ENCODE measurements at places on chromosomes 13 and 19.

DNA sequence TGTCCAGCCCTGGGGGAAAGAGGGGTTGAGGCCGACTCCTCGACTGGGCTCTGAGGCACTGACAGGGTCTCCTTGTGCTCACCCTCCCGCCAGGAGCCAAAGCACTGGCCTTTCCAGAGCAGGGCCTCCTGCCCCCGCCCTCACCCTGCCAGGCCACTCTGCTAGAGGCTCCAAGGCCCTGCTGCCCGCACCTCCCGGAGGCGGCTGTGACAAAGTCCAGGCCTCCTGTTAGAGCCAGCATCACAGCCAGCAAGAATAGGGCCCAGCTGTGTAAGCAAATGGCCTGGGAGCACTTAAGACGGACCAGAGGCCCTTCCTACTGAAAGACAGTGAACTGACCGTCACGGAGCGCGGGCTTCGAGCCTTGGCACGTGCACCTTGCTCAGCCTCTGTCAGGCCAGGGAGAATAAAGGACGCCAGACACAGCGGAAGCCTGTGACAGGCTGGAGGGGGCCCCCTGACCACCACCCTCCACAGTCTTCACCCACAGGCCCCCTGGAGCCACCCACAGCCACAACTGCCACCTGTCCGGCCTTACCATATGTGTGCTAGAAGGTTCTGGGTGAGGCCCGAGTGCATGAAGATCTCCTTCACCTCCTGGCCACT is 50.9 kb downstream of the EPS15L1 start:
- DNase-seq, result no peak

DNA sequence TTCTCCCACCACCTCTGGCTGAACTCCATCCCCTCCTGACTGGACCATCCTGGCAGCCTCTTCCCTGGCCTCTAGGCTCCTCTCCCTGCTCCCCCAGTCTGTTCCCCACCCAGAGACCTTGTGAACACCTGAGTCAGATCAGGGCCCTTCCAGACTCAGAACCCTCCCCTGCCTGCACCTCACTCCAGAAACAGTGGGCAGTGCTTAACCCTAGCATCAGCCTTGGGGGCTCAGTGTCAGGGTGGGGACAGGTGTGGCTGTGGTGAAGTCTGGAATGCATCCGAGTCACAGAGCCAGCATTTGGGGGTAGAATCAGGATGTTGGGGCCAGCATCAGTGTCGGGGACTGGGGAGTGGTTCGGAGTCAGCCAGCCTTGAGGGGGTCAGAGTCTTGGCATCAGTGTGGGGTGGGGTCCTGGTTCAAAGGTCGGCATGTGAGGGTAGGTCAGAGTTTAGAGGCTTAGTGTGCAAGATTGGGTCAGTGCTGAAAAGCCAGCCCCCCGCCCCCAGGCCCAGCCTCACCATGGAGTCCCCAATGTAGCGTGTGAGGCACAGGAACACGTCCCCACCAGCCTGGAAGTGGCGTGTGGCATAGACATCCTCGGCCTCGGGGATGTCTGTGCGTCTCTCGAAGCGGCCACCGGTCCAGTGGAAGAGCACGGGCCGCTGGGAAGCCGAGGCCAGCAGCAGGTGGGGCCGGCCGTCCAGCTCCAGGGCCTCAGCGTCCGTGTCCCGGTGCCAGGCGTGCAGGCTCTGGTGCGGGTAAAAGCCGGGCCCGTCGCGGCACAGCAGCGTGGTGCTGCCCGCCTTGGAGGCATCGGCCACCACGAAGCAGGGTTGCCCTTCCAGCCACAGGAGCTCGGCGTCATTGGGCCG is 8.9 kb downstream of the LGI4 start:
- no peak for DNase-seq

GRCh38 chr19:30634131-30634830 is 262.1 kb downstream of the ZNF536 start:
- DNase-seq, result no peak

- DNase-seq, result no peak
Measured at GRCh38 chr19:12450844-12451243, 10.0 kb upstream of the ZNF443 start.

GRCh38 chr13:47033216-47033615 is 136.4 kb upstream of the HTR2A start:
- no peak for DNase-seq

GRCh38 chr13:43356567-43356966 is 333.2 kb downstream of the DNAJC15 start:
- DNase-seq, result no peak

GRCh38 chr13:76759877-76760276 is 126.3 kb downstream of the KCTD12 start:
- no peak for DNase-seq

GRCh38 chr13:33910255-33910654 is 92.3 kb downstream of the RFC3 start:
- no peak for DNase-seq

- DNase-seq, result no peak
Measured at GRCh38 chr19:3645726-3646125, 19.1 kb upstream of the CACTIN start.

GRCh38 chr13:73720216-73720840 is 413.9 kb downstream of the KLF12 start:
- no peak for DNase-seq

- no peak for DNase-seq
Measured at GRCh38 chr13:108437496-108437895, 168.0 kb downstream of the TNFSF13B start.

DNA sequence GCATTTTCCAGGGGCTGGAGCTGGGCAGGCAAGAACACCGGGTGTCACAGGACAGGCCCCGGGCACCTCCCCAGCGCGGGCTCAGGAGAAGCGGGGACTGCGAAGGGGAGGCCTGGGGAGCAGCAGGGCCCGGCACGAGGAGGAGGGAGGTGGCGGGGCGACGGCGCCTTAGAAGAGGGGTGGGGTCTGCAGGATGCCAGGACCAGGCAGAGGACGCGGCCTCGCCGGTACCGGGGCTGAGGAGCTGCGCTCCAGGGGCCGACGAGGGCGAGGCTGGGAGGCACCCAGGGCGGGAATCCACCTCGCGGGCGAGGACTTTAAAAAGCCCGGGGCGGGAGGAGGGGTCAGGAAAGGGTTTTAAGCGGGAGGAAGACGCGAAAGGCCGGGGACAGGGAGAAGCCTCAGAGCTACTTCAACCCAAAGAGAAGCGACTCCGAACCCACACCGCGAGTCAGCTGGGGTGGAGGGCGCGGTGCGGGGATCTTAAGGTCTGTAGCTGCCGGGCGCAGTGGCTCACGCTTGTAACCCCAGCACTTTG is 665 bp downstream of the ZNF347 start:
- peak; percentile 9 for DNase-seq

DNA sequence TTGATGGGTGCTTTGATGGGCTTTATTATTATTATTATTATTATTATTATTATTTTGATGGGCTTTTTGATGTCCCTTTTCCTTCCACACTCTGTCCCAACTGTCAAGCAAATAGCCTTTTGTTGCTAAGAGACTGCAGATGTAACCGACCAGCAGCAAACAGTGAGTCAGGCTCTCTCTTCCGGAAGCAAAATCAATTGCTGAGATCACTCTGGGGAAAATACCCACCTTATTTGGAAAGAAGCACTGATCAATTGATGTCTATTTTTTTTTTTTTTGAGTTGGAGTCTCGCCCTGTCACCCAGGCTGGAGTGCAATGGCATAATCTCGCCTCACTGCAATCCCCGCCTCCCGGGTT is 2.9 kb downstream of the LDLR start:
- peak; percentile 93 for DNase-seq

DNA sequence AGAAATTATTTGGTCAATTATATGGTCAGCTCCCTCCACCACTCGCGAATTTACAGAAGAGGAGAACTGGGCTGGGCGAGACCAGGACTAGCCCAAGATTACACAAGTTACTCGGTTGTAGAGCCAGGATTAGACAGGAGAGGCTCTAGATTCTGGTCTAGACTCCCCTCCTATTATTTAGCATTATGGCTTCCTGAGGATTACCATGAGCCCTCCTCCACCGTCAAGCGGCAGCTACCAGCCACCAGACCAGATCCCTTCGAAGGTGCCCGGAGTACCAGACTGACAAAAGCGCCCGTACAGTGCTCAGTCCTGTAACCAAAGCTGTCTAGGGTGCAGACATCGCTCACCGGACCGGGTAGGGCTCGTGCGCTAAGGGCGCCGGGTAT is 497 bp upstream of the MLNR start:
- no peak for DNase-seq

GRCh38 chr19:10701955-10702525 is 801 bp downstream of the QTRT1 start:
- no peak for DNase-seq

DNA sequence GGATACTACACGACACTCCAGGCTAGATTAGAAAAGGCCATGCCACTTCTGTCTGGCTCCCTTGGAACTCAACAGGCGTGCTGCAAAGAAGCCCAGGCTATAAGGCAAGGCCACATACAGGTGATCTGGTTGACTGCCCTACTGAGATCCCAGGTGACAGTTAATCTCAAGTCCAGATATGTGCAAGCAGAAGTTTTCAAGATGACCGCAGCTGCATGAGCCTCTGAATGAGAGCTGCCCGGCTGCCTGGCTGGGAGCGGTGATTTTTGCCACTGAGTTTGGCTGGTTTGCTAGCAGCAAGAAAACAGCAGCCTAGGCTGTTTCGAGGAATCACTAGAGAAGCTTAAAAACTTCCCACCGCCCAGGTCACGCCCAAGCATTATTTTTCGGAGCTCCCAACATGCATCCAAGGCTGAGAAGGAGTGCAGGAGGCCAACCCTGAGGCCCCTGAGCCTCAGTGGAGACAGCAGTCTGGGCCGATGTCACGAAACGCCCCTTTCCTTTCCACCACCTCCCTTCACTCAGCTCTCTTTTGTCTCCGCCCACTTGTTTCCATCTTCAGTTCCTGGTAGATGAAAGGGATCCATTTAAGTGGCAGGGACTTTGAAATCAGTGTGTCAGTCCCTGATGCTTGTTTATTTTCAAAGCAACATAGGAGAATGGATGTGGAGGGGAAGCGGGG is 14.0 kb upstream of the URI1 start:
- DNase-seq, result no peak

DNA sequence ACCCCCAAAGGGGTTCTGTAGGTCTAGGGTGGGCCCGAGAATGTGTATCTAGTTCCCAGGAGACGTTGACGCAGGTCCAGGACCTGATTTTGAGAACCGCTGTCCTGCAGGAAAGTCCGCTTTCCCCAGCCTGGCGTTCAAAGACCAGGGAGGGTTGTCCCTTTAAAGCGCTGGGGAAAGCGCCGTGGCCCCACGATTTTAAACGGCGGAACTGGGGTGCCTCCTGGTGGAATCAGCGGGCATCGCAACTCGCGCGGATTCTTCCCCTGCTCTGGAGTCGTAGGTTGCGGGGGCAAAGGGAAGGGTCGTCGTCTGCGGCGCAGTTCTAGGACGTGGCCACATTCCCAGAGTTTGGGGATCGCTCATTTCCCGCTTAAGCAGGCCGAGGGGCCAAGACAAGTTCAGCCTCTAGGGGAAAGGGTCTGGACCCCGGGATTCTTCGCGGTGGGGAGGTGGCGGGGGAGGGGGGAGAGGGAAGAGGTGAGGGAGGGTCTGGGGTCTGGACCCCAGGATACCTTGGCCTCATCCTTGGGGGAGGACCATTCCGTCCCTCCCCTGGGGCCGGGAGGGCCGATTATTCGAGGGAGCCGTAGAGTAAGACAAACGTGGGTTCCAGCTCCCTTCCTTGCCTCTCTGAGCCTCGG is 7.7 kb downstream of the PNMA8B start:
- peak; percentile 69 for DNase-seq

DNA sequence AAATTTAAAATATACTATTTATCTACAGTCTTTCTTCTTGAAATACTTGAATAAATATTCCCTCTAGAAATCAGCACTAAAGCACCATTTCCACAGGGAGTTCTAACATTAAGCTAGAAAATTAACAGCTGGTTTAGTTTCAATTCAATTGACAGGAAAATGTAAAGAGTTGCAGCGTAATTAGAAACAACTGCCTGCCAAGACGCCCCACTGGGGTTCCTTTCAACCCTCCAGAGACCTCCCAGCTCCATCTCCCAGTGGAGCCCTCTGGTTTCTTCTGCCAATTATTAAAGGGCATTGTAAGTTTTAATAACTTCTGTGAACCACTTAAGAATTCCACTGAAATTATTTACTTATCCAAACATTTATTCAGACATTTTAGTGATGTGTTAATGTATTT is 4.2 kb downstream of the GJA3 start:
- DNase-seq, result no peak

- DNase-seq, result no peak
Measured at GRCh38 chr19:2167896-2168618, 4.3 kb downstream of the DOT1L start.

DNA sequence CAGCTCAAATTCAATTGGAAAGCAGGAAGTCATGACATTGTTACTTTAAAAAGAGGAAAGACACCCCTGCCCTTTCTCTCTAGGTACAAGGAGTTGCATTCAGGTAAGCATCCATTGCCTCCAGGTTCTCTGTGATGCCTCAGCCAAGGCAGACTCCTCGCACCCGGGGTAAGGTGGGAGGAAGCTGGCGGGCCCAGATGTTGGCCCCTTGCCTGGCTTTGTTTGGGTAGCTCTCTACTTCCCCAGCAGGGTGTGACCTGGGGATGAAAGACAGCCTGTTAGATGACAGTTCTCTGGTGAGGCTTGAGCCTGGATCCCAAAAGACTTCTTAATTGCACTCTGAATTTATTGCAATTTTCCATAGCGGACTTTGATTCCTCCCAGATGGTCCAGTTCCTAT is 25.6 kb downstream of the SHISA2 start:
- no peak for DNase-seq

- DNase-seq, result no peak
Measured at GRCh38 chr19:52602941-52603340, 32.9 kb downstream of the ZNF701 start.
